ENCODE measurements at places on chromosomes 16 and 17.

GRCh38 chr16:21663889-21664647 is at the start of gene OTOA:
Gene OTOA (plus strand): TSS chr16:21663968. CDS start chr16:21678515, 14,547 bp downstream.
- DNase-seq: no peak

GRCh38 chr17:64218066-64218465 is 45.0 kb downstream of the TEX2 start:
- DNase-seq: no peak

DNA sequence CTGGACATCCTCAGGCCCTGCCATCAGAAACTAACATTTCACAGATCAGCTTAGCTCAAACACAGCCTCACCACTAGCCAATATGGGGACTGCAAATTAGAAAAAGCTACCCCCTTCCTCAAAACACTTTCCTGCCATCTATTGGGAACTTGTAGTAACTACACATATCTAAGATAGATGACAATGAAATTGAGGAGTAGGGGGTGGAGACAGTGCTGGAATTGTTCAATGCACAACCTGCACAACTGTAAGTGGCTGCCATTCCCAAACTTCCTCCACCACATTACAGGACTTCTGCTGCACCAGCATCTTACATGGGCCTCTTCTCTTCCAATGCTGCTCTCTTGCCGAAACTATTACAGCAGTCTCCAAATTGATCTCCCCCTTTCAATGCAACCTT is 21.9 kb downstream of the AIPL1 start:
- DNase-seq: no peak

DNA sequence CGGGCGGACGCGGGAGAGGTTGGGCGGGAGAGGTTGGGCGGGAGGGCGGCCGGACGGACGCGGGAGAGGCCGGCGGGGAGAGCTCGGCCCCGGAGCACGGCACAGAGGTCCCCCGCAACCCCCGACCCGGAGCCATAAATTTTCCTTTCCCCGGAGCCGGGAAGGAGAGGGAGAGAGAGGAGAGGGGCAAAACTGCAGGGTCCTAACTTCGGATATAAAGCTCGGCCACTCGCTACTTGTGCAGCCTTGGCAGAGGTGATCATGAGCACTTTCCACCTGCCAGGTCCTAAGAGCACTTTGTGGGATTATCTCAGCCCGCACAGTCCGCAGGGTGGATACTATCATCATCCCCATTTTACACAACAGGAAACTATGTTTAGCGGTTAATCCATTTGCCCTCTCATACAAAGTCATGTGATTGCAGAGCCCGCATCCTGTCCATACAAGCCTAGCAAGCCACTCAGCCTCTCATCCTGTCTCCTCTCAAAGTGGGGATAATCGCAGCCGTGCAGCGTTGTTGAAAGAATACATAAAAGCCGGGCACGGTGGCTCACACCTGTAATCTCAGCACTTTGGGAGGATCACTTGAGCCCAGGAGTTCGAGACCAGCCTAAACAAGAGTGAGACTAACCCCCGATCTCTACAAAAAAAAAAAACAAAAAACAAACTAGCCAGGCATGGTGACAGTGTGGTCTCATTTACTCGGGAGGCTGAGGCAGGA is 780 bp upstream of the DCAKD start:
- DNase-seq: no peak

GRCh38 chr17:41697122-41697962 is 8.7 kb downstream of the EIF1 start:
- DNase-seq: no peak

GRCh38 chr17:45320931-45321461 is 4.2 kb upstream of the MAP3K14 start:
- peak; percentile 82 for DNase-seq

DNA sequence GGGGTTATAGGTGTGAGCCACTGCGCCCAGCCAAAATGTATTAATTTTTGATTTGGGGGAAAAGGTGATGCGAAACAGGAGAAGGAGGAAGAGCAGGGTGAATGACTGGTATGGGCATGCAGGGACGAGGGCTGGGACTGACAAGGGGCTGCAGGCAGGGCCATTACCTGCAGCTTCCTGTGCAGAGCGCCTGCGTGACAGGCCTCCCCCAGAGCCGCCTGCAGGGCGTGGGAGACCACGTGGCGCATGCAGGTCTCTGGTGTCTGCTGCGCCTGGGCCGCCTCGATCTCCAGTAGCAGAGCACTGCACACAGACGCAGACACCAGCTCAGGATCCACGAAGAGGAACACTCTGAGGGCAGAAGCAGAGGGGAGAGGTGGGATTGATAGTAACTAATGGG is 32.4 kb downstream of the PIK3R6 start:
- DNase-seq: no peak

- no peak for DNase-seq
Observed at GRCh38 chr17:39183045-39183444, 14.4 kb downstream of the CACNB1 start.

GRCh38 chr17:15946611-15947120 is 1.7 kb downstream of the ADORA2B start:
- no peak for DNase-seq
